ENCODE measurements at places on chromosomes 3 and 15.

GRCh38 chr15:95180530-95180929 is 949.2 kb downstream of the MCTP2 start:
- no peak for DNase-seq

GRCh38 chr3:184168363-184169120 is 6.1 kb upstream of the AP2M1 start:
- no peak for DNase-seq

GRCh38 chr3:33047842-33048834 is 48.8 kb downstream of the GLB1 start:
- no peak for DNase-seq

DNA sequence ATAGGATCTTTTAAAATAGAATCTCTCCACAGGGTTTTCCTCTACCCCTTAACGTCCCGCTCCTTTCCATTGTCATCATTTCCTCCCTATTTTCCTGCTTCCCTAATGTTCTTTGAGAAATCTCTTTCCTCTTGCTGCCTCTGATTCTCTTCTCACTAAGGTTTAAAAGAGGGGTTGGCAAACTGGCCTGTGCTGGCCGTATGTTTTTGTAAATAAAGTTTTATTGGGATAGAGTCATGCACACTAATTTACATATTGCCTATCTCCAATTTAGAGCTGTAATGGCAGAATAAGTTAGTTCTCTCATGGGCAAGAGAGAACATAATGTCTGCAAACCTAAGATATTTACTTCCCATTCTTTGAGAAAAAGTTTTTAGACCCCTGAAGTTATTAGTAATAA is 25.0 kb downstream of the MRPL3 start:
- no peak for DNase-seq

- DNase-seq, result no peak
Measured at GRCh38 chr15:66749841-66750575, 48.0 kb downstream of the SMAD6 start.

DNA sequence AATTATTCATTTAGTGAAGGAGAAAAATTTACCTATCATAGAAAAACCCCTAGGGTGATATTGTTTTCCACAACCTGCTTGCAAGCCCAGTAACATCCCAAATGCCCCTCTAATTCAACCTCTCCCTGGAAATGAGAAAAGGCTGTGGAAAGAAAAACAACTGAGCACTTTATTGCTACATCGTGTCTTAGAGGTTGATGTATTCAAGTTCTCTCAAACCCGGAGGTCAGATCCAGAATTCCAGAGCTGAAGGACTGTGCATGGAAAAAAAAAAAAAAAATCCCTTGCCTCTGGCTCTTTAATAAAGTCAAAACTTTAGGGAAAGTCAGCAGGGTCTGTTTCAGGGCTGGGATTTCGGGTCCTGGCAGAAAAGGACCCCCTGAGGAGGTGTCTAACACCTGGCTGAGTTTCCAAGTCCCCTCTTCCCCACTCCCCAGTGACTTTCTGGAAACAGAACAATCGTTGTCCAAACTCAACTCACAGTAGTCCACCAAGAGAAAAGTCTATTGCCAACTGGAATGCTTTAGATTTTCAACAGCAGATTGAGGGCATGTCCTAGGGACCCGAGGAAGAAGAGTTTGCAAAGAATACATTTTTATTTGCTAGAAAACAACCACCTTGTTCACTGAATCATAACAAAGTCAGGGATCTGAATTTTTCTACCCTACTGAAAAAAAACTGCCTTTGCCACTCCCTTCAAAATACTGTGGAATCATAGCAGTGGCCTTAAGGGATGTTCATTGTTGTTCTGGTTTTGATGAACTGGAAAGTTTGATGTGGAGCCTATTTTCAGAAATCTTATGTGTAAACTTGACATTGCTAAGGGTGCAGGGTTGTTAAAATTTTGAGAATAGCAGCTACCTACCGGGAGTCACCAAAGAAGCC is 207.5 kb upstream of the ADAMTS9 start:
- DNase-seq, result no peak

DNA sequence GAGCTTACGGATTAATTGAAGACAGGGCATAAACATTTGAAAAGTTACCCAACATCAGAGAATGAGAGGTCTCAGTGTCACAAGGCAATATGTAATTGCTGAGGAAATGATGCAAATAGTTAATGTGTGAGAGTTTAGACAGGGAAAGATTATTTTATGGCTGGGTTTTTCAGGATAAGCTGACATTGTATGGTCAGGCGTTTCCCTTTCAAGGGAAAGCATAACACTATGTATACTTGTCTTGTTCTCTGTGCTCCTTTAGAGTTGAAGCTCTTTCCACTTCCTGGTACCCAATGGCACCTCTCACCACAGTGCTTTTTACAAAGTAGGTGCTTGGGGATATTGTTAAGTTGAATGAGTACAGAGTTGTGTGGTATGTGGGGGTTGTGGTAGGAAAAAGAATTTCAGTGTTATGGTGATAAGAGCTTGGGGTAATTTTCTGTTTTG is 19.9 kb downstream of the IQGAP1 start:
- no peak for DNase-seq

GRCh38 chr3:131568460-131568859 is 65.7 kb upstream of the MRPL3 start:
- no peak for DNase-seq

DNA sequence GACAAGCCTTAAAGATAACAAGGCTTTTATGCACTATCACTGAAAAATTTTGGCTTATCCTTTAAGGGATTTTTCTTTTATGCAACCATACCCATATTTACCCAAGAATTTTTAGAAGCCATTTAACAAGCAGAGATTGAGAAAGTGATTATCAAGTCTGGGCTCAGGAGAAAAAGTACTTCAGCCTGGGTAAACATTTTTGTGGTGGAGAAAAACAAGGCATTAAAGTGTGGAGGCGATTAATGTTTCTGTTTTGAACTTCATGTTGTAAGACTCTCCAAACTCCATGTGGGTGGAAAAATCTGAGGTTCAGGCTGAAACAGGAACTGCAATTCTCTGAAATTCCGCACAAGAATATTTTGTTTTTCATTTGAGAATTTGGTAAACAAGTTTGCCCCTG is 260.4 kb upstream of the KCNMB2 start:
- DNase-seq, result no peak

GRCh38 chr3:151319628-151320027 is 3.0 kb upstream of the GPR87 start:
- no peak for DNase-seq

GRCh38 chr3:1727242-1727641 is 371.4 kb upstream of the CNTN4 start:
- DNase-seq, result no peak

- DNase-seq, result no peak
Measured at GRCh38 chr3:14461748-14462324, 59.4 kb downstream of the SLC6A6 start.

DNA sequence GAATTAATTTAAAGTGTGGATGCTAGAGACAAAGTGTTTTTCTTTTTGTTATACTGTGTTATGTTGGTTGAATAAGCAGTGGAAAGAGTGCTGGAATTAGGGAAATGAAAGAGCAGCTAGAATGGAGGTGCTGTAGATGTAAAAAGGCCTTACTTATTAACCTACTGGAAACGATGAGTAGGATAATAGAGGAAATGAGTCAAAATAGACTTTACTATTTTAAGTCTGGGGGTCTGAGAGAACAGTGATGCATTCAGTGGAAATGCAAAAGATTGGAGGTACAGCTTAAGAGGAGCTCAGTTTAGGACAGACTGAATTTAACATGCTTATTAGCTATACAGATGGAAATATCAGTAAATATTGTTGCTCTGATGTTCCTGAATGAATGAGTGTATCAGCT is 674.0 kb downstream of the OTOL1 start:
- no peak for DNase-seq

GRCh38 chr3:135012101-135012500 is 217.0 kb downstream of the EPHB1 start:
- DNase-seq, result no peak

DNA sequence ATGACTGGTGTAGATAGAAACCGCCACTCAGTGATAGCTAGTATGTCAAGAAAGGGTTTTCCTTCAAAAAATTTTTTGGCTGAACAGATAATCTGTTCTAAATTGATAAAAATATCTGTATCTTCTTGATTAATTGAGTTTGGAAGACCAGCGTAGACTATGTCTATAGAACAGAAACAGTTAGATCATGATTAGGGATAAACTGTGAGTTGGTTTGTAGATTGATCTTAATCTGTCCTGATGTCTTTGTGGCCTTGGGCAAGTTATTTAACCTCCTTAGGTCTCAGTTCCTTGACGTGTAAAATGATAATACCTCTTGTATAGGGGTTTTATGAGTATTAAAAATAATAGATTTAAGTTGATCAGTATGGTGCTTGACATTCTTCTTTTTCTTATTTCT is 4.7 kb downstream of the NFKBIZ start:
- DNase-seq, result no peak

DNA sequence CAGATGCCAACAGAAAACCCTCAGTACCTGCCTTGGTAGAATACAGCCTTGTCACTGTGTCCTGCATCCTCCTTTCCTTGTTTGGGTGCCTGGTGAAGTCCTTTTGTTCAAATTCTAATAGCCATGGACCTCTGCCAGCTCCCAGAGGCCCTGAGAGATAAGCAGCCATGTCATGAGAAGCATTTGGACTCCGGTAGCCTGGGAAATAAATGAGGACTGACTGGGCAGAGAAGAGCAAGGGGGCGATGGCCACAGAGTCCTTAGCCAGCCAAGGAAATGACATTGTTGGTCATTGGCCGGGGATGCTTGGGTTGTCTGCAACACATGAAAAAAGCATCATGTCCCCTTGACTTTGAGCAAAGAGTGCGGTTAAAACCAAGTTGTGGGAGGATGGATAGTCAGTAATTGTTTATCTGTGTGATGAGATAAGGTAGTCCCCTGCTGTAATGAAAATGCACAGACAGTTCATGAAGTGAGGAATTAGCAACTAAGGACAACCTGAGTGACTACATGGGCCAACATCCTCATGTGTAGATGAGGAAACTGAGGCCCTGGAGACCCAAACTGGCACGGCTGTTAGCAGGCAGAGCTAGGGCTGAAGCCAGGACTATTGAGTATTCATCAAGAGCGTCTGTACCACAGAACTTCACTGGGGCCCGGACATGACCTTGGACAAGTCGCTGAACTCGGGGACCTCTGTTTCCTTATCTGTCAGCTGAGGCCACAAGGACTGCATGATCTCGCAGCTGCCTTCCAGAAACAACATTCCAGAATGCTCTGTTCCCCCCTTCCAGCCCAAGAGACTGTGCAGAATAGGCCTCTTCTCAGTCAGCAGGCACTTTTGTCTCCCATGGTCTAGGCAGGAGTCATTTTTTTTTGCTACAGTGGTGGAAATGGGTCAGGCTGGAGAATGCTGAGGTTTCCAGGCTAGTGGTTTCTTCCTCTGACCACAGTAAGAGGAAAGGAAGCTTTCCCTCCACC is 90.5 kb upstream of the CTDSPL start:
- DNase-seq, result no peak

GRCh38 chr3:73207946-73208440 is 146.5 kb downstream of the EBLN2 start:
- no peak for DNase-seq

DNA sequence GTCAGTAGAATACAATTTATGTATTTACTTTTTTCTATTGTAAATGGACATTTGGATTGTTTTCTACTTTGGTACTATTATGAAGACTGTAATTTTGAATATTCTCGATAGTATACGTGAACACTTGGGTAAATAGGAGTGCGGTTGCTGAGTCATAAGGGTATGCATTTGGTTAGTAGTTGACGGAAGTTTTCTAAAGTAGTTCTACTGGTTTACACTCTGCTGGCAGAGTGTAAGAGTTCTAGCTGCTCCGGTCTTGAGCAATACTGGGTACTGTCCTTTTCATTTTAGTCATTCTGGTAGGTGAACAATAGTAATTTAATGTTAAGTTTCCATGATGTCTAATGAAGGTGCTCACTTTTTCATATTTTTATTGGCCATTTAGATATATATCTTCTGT is 70.0 kb downstream of the MEF2A start:
- DNase-seq, result no peak

- DNase-seq, result no peak
Measured at GRCh38 chr3:146865175-146865755, 260.1 kb upstream of the PLSCR5 start.

DNA sequence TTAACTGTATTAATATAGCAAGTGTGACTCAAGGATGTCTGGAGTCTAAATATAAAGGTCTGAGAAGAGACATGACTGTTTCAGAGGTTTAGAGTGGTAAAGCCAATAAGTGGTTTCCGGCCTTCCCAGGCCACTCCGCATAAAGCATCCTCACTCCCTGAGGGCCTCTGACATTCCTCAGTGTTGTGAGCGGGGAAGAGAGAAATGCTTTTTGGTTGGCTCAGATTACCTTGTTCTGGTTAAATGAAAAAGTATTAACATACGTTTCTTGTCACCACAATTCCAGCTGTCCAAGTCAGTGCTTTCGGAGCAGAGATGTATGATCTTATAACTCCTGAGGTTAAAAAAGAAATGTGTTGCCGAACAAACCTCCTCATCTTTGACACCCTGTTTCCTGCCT is 103.8 kb downstream of the RBMS3 start:
- DNase-seq, result no peak

DNA sequence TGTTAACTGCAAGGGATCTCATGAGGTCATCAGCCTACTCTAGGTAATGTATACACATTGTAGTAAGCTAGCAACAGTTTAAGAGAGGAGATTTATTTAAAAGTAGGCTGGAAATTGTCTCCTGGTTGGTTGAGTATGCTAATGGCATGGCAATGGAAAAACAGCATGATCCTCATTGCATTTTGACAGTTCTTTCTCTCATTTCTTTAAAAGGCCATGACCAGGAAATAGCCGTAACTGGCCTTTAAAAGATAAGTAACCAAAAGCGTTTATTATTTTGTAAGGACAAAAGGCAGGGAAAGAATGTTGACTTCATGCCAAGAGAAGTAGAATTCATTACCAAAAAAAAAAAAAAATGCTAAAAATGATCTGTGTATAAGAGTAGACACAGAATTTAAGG is 310.3 kb downstream of the FGF12 start:
- no peak for DNase-seq

DNA sequence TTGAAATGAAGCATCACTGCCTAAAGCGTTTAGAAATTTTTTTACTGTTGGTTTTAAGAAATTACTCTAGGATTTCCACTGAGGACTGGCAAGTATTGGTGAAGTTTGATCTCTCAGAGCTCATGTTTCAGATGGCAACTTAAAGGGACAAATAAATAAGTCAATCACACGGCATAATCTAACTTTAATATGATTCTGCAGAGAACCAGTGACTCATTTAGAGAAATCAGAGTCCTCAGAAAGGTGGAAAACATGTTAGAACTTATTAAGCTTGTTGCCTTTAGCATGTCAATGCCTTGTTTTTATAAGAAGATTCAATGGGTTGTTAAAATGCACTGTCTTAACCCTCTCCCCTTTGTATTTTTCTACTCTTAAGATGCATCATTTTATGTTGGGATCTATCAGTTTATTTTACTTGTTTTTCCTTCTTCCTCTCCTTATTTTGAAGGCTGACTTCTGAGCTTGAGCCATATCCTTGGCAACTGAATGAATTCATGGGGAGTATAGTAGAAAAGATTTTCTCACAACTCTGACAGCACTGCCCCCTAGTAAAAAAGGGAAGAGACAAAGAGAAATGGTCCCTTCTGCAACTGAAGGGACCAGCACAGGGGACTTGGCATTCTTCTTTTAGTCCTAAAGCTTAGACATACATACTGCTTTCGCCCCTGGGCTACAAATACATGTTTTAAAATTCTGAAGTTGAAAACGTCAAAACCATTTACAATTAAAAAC is 431.2 kb downstream of the LPP start:
- no peak for DNase-seq

Data from stimulated activated CD8-positive, alpha-beta memory T cell treated with anti-CD3 and anti-CD28 coated beads, Interleukin-12 subunit alpha, Interleukin-12 subunit beta, amount 100 ng/mL, for 4 hours (primary cell).